Karpas-422 (cell line): ENCODE measurements at places on chromosomes 1 and 21. TPM values are rescaled to one million over a fixed set of nuclear protein-coding genes. Genes with fewer than 3 reads are reported as not detected.

DNA sequence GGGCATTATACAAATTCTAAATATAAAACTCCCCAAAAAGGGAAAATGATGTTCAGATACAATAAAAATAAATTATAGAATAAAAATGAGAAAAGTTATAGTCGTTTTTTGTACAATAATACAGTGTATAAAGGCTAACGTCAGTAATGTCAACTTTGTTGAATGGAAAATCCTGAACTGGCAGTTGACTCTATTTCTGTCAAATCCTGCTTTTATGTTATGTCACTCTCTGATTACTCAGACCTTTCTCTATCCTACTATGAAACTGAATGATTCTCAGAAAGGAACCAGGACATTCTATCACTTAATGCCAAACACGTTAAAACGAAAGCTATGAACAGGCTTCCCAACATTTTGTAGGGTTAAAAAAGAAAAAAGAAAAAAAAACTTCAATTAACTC lies 636.4 kb downstream of the USP25 start:
- no peak for DNase-seq

RIMKLA gene
- 1.1 and 2.1 TPM in 2 replicates for total RNA-seq

DNA sequence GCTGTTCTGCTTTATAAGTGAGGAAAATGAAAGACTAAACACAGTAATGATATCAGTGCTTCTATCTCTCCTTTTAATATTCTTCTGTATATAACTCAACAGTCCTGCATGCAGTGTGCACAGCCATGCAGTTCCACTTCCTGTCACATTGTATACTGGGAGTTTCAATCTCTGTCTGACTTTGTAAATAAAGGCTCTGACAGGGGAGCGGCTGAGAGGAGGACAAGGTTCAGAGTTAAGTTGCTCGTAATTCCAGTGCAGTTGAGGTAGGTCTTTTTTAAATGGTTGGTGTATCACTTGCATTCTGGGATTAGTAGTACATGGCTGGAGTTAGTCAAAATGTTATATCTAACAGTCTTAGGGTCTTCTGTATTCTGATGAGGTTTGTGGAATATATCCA lies 264.5 kb downstream of the OLFM3 start:
- DNase-seq, result no peak

EBNA1BP2 gene
- total RNA-seq, result 59.5 and 87.6 TPM in 2 replicates

NFASC gene
- 0.75 and 2.2 TPM in 2 replicates for total RNA-seq

DNA sequence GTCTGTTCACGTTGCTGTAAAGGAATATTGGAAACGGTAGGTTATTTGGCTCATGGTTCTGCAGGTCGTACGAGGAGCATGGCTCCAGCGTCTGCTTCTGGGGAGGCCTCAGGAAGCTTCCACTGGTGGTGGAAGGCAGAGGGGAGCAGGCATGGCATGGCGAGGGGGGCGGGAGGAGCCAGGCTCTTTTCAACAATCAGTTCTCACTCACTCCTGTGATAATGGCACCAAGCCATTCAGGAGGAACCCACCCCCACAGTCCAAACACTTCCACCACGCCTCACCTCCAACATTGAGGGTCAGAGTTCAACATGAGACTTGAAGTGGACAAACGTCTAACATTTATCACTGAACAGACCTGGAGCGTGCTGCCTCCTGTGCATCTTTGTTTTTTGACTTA lies 141.2 kb downstream of the PGBD5 start:
- no peak for DNase-seq

DNA sequence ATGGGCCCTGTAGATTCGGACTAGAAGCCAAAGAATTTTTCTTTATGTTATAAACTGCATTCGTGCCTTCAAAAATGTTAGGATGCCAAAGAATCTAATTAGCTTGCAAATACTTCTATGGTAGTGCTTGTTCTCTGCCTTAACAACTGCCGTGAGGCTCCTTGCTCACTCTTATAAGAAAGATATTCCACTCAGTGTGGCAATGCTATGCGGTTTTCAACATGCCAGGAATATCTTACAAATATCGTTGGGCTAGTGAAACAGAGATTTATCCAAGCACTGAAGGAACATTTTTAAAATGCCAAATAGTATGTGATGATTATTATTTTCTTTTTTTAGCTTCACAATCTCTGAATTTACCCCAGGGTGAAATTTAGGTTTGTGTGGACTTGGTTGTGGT lies 198.2 kb downstream of the GREM2 start:
- no peak for DNase-seq

DNA sequence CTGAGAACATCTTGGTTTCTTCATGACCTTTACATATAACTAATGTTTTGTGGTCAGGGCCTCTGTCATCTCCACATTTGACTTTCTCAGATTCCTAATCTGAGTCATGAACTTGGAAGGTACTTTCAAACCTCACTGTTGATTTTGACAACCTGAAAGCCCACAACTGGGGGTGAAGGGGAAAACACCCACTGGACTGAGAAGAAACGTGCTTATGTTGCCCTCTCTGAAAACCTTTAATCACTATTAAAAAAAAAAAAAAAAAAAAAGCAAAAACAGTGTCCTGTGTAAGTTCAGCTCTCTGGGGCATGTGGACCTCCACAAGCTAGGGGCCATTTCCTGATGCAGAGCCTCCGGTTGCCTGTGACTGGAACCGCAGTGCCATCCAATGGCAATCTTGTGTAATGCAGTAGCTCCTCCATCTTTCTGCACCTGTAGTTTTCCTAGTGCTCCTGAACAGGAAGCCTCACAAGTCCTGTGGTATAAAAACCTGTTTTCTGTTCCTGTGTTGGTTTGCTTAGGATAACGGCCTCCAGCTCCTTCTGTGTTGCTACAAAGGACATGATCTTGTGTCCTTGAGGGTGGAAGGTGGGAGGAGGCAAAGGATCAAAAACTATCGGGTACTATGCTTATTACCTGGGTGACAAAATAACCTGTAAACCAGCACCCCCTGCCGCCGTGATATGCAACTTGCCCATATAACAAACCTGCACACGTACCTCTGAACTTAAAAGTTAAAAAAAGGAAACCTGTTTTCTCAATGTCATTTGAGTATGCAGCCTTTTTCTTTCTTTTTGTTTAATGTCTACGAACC lies 124.5 kb downstream of the ZNF648 start:
- DNase-seq, result peak; percentile 83

DNA sequence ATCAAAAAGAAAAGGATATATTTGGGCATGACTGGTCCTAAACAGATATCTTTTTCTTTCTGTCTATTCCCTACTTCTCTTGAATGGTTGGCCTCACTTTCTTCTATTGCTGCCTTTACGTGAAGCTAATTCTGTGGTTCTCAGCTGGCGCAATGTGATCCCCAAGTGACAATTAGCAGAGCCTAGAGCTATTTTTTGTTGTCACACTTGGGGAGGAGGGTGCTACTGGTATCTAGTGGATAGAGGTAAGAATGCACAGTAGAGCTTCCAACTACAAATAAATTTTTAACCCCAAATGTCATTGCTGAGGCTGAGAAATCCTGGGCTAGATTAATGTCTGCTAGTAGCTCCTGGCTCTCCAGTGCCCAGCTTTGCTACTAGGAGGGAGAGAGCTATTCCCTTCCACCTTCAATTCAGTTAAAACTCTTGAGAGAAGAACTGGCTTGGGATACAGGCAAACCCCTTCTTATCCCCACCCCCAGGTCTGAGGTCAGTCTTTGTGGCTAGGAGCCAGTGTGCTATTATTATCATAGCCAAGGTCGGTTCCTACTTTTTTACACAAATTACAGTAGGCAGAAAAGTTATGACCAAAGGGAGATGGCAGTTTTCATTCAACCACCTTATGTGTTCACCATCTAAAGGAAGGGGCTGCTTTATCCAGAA lies 102.1 kb downstream of the SNX7 start:
- no peak for DNase-seq

NTRK1 gene
- not detected in 2 replicates for total RNA-seq

DNA sequence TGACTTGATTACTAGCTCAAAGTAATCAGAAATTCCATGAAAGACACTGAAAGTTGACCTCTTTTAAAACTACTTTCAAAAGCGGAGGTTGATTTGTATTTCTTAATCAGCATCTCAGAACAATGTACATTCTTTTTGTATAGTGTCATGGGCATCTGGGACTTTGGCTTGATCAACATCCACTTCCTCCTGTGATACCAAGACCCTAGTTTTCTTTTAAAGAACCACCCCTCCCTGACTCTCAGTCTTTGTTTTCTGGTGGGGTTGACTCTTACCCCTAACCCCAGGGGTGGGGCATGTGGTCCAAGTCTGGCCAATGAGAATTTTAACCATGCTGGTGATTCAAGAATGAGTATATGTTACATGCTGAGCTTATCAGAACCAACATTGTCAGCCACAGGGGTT lies 21.7 kb upstream of the IRF2BP2 start:
- no peak for DNase-seq

- DNase-seq, result no peak
These were observed 7.4 kb downstream of the MED8 start for GRCh38 chr1:43382027-43382779.

DNA sequence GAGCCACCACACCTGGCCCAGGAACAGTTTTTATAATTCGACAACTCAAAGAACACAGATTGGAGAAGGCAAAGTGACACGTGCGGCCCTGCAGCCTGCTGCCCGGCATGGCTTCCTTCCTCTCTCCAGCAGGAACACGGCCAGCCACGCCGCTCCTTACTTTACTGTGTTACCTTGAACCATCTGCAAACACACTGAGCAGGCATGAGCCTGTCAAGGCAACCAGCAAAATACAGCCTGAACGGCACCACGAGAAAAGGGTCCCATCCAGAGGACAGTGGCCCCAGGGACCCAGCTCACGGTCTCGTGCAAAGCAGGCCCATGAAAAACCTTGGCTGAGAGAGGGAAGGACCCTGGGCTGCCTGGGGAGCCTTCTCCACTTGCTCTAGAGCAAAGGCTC lies 38.8 kb downstream of the NPHP4 start:
- DNase-seq, result no peak

DNA sequence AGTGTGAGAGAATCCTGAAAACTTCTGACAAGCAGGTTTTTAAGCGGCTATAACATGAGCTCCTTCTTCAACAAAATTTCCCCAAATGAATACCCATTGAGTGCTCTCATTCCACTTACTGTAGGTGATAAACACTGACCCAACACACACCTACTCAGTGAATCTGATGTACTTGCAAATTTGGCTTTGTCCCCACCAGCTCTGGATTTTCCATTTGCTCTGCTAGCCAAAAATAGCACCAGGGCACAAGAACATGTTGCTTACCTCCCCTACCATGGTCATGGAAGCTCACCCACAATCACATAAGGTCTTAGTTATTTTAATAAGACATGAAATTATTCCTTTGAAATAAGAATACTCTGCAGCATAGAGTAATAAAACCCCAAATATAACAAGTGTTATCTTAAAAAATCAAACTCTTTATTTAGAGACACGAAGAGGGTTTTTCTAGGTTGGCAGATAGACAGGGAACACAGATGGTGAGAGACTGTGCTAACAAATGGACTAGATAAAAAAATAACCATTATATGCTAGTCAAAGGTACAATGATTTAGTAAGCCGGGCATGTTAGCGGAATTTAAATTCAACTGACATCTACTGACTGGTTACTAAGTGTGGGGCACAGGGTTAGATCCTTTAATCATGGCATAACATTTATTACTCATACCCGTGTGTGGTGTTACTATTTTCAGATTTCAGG lies 291.9 kb downstream of the KCNH1 start:
- no peak for DNase-seq

- DNase-seq, result no peak
These were observed 1548.6 kb upstream of the B3GALT2 start for GRCh38 chr1:194734970-194735369.

DNA sequence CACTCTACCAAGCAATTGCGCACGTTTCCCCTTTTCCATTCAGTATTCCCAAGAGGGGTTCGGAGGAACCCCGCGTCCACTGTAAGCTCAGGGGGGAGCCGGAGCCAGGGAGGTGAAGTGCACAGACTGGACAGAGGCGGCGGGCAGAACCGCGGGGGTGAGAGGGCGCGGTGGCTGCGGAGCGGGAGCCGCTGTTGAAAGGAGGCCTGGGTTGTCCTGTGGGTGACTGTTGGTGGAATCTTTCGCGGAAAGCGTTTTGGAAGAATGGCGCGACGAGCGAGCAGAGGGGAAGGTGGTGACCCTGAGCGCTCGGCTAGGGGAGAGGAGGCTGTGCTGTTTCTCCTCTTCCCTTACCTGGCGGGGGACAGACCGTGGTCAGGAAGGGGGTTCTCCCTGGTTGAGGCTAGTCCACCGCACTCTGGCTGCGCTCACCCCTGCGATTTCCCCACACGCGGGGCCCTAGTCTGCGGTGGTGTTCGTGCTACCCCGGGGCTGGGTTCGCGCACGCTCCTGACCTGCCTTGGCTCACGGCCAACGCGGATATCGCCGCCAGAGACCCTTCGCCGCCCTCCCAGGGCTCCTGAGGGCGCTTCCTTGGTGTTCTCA lies 92.8 kb downstream of the PRKAB2 start:
- no peak for DNase-seq

RNU1-2 gene
- under 0.01 TPM in 2 replicates for total RNA-seq

- DNase-seq, result no peak
These were observed 39.3 kb downstream of the CACNA1S start for GRCh38 chr1:201072922-201073321.

ZFP69B gene
- total RNA-seq, result 11.1 and 12.9 TPM in 2 replicates

- DNase-seq, result no peak
These were observed 574.7 kb downstream of the MATN1 start for GRCh38 chr1:30148676-30149075.

GRCh38 chr21:44780137-44780502 lies 21.5 kb downstream of the UBE2G2 start:
- DNase-seq, result no peak

DNA sequence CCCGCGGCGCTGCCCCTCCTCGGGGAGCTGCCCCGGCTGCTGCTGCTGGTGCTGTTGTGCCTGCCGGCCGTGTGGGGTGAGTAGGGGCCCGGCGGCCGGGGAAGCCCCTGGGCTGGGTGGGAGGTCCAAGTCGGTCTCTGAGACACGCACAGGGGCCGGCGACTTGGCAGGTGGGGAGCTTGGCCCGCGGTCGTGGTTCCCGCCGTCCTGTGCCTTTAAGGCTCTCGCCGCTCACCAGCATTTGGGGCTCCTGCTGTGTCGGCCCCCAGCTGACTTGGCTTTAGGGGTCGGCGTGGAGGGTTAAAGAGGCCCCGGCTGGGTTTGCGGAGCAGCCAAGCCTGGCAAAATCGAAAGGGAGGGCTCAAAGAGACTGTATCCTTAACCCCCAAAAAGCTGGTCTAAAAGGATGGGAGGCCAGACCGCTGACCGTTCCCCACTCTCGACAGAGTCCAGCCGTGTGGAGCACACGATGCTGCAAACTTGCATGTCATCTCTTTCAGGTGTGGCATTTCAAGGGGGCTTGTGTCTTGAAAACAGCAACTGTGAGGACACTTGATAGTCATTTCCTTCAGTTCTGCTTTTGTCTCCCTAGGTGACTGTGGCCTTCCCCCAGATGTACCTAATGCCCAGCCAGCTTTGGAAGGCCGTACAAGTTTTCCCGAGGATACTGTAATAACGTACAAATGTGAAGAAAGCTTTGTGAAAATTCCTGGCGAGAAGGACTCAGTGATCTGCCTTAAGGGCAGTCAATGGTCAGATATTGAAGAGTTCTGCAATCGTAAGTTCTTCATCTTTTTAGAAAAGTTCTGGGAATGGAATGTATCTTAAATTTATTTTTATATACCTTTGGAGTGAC lies 540 bp downstream of the CD55 start:
- DNase-seq, result peak; percentile 72
